ENCODE measurements at places on chromosomes 3 and 15.

GRCh38 chr3:29332195-29332637, 51.3 kb downstream of the RBMS3 start:
- DNase-seq: no peak

GRCh38 chr15:79970624-79971434, at the start of gene BCL2A1:
TSS of gene BCL2A1 (minus strand) at chr15:79971196. CDS start at chr15:79971119, 77 bp downstream.
- DNase-seq: peak; percentile 68

DNA sequence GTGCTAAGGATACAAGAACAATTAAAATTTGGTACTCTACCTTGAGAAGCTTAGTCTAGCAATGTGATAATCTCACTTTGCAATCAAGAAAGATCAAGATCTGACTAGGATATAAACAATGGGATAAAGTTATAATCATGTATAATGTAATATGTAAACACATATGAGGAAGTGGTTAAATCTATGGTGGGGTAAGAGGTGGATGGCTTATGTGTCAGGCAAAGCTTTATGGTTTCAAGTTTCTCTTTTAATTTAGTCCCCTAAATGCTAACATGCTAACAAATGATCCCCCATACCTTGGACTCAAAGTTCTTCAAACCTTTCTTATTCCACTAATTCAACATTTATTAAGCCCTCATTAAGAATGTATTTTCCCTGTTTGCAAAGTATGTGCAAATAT, 2.5 kb downstream of the RSL24D1 start:
- no peak for DNase-seq

DNA sequence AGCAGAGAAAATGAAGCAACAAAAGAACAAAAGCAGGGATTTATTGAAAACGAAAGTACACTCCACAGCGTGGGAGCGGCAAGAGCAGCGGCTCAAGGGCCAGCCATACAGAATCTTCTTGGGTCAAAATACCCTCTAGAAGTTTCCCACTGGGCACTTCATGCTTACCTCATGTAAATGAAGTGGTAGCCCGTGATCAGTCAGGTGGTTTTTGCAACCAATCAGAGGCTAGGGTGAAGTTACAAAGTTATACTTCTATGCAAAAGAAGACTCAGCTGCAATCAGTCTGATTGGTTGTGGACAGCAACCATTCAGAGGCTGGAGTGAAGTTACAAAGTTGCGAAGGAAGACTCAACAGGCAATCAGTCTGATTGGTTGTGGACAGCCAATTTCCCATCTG, 37.8 kb upstream of the TRH start:
- peak; percentile 79 for DNase-seq

- DNase-seq: no peak
Measured at GRCh38 chr15:91077029-91077428, 23.0 kb upstream of the SV2B start.

GRCh38 chr3:64108231-64108630, 84.9 kb upstream of the PSMD6 start:
- no peak for DNase-seq

- DNase-seq: peak; percentile 75
Measured at GRCh38 chr3:157618075-157618760, 115.0 kb upstream of the VEPH1 start.

GRCh38 chr15:84736375-84736774, 12.0 kb upstream of the ZNF592 start:
- no peak for DNase-seq

GRCh38 chr15:53457479-53457878, 302.0 kb downstream of the WDR72 start:
- no peak for DNase-seq
